ENCODE measurements at places on chromosomes 5 and 9.

- DNase-seq = no peak
Observed at GRCh38 chr9:77543131-77543822, 104.8 kb downstream of the GNA14 start.

DNA sequence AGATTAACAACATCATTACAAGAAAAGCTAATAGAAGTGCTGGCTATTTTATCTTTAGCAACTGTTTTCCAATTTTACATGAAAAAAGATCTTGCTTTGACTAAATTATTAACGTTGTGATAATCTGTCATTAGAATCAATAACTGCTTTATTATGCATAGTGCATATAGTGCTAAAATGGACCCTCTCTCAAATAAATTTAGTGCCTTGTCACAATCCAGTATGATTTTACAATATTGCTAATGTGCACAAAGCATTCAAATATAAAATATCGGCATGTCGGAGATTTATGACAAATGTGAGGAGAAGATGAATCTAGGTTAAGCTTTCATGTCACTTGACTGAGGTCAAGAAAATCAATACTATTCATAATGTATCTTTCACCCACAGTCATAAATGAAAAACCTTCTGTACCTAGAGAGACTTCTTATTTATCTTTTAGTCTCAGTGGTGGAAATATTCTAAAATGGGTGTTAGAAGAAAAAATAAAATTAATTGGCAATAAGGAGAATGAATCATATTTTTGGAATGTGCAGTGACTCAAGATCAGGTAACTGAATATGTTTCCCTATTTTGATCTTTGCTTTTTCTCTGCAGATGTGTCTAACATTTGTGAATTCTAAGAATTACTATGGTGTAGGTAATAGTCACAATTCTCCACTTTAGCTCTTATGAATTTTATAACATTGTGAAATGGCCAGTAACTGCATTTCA lies 672.9 kb upstream of the GRAMD2B start:
- DNase-seq = peak; percentile 19

- DNase-seq = peak; percentile 64
Observed at GRCh38 chr9:8826281-8826680, 1026.7 kb upstream of the DMAC1 start.

DNA sequence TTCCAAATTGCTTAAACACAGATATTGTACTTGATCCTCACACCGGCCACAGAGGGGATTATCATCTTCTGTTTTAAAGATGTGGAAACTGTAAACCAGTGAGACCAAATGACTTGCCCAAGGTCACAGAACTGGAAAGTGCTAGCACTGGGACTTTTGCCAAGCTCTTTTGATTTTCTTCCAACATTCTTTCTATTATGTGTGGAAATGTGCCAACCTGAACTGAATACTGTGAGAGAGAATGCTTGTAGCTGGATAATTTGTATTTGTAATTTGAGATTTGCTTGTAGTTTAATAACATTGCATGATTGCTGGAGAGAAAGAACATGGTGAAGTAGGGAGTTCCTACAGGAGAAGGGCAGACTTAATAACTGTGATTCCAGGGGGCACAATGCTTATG lies 977.9 kb upstream of the NUDT12 start:
- DNase-seq = peak; percentile 22

GRCh38 chr5:181245427-181246275 lies 1.9 kb upstream of the RACK1 start:
- peak; percentile 18 for DNase-seq

DNA sequence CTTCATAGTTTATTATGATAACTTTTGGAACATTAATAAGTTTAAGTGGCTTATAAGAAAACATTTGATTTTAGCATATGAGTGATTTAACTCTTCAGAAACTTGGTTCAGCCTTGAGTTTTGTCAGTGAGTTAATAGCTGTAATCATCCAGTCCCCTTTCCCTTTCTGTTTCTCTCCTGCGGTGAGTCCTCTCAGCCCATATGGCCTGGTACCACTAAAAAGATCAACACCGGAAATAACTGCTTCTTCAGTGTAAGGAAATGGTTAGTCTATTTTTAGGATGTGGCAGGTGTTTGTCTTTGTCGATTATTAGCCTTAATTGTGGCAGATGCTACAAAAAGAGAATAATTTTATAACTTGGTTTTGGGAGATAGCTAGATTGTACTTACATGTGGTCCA lies 120.2 kb upstream of the GRHPR start:
- no peak for DNase-seq

- no peak for DNase-seq
Observed at GRCh38 chr9:134585746-134586706, 55.6 kb upstream of the COL5A1 start.

- DNase-seq = no peak
Observed at GRCh38 chr5:14357441-14357840, 214.3 kb downstream of the TRIO start.

DNA sequence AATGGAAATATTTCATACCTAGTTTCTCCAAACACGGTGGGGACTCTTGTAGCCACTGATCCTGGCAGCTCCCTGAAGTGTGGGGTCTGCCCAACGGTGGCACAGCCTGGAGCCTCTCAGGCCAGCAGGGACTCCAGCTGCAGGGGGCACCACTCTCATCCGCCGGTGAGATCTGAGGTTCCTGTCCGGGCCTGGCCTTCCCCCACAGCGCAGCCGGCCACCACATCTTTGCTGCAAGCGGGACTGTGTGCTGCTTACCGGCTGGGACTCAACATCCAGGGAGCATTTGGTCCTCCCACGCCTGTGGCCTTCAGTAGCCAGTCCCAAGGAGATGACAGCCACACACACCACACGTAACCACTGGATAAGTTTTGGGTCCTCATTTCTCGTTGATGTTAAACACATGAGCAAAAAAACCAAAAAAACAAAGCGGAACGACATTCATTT lies 7.7 kb upstream of the NKX2-5 start:
- no peak for DNase-seq

GRCh38 chr5:78628270-78628992 lies 20.1 kb downstream of the LHFPL2 start:
- DNase-seq = peak; percentile 49

GRCh38 chr5:83475391-83475863 lies 3.9 kb downstream of the VCAN start:
- DNase-seq = peak; percentile 88

DNA sequence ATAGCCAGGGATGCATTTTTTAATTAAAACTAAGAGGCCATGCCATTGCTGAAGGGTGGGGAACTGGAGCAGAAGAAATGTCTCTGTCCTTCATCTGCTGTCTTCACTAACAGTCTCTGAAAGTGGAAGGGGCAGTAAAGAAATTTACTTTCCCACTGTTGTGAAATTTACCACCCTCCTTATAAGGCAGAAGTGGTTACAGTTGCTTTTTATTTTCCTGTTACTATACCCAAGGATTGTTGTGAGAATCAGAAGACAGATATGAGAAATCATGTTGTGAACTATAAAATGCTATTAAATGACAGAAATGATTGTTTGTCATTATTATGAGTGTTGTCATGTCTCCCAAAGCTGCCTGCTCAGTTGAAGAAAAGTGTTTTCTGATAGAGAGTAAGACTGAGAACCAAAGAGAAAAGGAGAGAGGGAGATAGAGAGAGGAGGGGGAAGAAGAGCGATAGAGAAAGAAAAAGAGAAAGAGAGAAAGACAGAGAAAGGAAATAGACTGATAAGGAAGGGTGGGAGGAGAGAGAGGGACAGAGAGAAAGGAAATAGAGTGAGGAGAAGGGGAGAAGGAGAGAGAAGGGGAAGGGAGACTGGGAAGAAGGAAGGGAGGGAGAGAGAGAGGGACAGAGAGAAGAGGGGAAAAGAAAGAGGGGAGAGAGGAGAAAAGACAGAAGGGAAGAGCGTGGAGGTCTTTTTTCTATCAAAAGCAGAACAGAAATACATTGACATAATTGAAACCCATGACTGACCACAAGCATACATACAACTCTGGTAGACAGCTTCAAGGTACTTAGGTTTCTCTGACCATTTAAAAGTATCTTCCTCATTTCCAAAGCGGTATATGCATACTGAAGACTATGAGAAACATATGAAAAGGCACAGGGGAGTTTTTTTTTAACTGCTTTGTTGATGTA lies 22.5 kb downstream of the SEC61B start:
- no peak for DNase-seq

DNA sequence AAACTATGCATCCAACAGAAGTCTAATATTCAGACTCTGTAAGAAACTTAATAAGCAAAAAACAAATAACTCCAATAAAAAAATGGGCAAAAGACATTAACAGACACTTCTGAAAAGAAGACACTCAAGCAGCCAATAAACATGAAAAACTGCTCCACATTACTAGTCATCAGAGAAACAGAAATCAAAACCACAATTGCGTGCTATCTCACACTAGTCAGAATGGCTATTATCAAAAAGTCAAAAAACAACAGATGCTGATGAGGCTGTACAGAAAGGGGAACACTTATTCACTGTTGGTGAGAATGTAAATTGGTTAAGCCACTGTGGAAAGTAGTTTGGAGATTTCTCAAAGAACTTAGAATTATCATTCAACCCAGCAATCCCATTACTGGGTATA lies 101.2 kb upstream of the TRIM32 start:
- DNase-seq = no peak

DNA sequence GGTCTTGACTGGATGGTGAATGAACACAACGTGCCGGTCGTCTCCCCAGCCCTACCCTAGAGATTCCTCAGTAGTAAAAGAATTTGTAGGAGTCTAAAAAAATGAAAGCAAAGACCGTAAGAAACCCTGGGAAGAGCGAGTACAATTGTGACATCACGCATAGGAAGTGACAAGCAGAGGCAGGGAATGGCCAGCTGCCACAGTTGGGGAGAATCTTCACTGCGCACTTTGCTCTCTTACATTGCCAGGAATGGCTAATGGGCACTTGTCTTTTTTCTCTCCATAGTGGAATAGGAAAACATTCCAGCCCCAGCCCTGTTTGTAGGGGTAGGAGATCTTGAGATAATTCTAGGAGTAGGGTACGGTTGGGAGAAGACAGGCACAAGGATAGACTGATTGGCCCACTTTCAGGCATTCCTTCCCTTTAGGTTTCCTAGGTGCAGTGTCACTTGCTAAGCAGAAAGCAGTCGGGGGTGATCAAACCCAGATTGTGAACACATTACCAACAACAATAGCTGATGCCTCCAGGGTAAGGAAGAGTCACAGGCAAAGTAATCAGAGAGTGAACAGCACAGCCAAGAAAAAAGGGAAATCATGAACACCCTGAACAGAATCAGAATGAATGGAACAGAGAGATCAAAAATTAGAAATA lies 302.7 kb downstream of the MAN2A1 start:
- no peak for DNase-seq

DNA sequence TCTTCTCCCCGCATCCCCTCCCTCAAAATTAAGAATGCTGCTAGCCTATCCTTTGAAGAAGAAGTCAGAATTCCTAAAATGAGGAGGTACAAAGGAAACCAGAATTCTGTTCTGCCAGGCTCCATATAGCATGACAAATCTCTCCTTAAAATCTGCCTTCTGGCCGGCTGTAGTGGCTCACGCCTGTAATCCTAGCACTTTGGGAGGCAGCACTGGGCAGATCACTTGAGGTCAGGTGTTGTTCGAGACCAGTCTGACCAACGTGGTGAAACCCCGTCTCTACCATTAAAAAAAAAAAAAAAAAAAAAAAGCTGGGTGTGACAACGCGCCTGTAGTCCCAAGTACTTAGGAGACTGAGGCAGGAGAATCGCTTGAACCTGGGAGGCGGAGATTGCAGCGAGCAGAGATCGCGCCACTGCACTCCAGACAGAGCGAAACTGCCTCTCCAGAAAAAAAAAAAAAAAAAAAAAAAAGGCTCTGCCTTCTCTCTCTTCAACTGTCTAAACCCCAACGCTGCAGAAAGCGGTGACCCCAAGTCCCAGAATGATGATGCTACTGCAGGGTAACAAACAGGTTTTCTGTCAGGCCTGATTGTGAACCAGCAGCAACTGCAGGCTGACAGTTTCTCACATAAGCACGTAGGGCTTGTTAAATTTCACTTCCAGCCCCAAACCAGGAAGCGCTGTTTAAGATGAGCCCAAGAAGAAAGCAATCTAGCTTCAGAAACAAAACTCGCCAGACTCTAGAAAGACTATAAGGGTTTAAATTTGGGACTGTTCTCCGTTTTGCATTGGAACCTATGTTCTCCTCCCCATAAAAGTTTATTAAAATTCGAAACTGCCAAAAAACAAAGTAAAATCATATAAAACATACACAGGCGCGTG lies 963 bp upstream of the CAST start:
- peak; percentile 66 for DNase-seq

GRCh38 chr5:119864286-119864685 lies 234.9 kb downstream of the FAM170A start:
- DNase-seq = no peak

DNA sequence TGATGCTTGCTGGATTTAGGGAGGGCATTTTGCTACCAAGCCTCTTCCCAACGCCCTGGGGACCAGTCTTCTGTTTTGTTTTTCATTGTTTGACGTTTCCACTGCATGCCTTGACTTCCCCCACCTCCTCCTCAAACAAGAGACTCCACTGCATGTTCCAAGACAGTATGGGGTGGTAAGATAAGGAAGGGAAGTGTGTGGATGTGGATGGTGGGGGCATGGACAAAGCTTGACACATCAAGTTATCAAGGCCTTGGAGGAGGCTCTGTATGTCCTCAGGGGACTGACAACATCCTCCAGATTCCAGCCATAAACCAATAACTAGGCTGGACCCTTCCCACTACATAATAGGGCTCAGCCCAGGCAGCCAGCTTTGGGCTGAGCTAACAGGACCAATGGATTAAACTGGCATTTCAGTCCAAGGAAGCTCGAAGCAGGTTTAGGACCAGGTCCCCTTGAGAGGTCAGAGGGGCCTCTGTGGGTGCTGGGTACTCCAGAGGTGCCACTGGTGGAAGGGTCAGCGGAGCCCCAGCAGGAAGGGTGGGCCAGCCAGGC lies 23.0 kb downstream of the PCDHGC5 start:
- DNase-seq = no peak

DNA sequence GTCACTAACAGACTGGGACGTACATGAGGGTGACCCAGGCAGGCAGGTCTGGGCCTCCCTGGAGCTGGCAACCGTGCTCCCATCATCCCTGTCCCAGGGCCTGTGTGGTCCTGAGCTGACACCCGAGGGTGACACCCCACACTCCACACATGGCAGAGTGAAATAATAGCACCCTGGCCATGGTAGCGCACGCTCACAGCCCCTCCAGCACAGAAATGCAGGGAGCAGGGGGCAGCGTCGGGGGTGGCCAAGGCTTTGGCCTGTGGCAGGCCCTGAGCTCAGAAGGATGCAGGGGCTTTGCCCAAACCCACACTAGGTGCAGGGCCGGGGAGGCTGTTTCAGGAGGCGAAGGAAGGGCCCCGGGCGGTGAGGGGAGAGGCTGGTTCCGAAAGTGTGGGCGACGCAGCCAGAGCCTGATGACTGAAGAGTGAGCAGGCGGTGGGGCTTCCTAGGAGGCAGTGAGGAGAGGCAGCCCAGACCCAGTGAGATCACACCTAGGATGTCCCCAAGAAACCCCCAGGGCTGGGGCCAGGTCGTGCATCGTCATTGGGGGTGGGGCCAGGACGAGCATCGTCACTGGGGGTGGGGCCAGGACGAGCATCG lies 12.9 kb downstream of the OR2V2 start:
- peak; percentile 25 for DNase-seq

- DNase-seq = peak; percentile 17
Observed at GRCh38 chr9:123350590-123351310, 5.2 kb upstream of the CRB2 start.
